ENCODE measurements at places on chromosomes 16 and 17.

- DNase-seq: no peak
Observed at GRCh38 chr17:998111-998510, 1.2 kb downstream of the TIMM22 start.

DNA sequence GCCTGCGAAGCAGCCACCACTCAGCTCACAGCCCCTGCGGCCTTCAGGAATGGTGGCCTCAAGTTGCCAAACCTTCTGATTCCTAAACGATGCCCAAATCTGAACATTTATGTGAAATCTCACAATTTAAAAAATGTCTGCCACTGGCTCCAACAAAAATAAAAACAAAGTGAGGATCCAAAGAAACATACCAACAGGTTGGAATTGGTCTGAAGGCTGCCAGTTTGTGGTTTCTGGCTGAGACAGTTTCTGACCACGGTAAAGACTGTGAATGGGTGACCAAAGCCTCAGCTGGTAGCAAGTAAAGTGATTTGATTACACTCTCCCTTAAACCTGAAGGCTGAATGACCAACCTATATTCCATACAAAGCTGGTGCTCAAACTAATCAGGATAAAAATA is 24.9 kb downstream of the LITAFD start:
- DNase-seq: no peak

DNA sequence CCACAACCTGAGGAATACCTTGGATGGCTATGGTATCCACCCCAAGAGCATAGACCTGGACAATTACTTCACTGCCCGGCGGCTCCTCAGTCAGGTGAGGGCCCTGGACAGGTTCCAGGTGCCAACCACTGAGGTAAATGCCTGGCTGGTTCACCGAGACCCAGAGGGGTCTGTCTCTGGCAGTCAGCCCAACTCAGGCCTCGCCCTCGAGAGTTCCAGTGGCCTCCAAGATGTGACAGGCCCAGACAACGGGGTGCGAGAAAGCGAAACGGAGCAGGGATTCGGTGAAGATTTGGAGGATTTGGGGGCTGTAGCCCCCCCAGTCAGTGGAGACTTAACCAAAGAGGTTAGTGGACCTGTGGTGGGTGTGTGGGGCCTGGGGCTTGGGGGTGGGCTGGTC is 3.1 kb downstream of the NFE2L1 start:
- DNase-seq: no peak

DNA sequence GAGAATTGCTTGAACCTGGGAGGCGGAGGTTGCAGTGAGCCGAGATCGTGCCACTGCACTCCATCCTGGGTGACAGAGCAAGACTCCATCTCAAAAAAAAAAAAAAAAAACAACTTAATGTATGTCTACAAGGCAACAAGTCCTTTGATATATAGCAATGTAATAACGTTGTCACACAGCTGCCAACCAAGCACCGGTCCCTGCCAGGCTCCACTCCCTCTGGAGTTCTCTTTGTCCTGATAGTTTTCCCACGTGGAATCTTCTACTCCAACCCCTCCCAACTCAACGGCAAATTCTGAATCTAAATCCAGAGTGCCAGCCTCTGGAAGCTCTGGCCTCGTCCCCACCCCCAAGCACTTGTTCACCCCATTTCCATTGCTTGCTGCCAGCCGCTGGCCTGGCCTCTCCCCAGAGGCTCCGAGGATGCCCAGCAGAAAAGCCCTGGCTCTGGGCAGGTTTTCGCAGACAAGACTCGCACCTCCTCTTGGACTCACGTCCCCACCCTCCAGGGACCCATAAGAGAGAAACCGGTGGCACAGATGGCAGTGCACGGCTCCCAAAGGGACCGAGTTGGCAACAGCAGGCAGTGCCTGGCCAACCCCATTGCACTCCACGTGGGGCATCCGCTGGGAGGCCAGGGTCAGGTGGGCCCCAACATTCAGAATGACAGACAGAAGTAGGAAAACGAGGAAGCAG is 15.9 kb upstream of the CBX2 start:
- DNase-seq: no peak

DNA sequence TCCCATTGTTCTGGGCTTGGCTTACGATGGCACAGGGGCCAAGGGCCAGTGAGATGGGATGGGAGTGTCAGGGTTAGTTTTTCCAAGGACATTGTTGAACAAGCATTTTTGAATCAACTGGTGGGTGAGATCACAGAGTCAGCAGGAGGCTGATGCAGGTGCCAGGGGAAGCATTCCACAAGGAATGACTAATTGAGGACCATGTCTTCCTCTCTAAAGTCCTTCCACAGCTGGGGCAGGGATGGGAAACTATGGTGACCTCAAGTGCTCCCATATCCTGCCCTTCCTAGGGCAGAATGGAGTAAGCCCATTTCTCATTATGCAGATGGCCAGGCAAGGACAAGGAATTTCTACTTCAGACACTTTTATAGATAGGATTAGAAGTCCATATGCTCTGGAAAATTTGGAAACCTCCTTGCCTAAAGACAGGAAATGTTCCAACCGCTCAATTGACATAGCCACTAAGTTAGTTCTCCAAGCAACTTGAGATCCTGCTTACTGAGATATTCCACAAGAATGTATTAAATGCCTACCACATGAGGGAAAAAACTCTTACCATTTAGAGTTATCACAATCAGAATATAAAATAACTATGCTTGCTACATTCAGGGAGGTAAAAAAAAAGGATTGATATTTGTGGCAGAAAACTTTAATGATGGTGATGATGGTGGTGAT is 21.2 kb upstream of the ENGASE start:
- no peak for DNase-seq

DNA sequence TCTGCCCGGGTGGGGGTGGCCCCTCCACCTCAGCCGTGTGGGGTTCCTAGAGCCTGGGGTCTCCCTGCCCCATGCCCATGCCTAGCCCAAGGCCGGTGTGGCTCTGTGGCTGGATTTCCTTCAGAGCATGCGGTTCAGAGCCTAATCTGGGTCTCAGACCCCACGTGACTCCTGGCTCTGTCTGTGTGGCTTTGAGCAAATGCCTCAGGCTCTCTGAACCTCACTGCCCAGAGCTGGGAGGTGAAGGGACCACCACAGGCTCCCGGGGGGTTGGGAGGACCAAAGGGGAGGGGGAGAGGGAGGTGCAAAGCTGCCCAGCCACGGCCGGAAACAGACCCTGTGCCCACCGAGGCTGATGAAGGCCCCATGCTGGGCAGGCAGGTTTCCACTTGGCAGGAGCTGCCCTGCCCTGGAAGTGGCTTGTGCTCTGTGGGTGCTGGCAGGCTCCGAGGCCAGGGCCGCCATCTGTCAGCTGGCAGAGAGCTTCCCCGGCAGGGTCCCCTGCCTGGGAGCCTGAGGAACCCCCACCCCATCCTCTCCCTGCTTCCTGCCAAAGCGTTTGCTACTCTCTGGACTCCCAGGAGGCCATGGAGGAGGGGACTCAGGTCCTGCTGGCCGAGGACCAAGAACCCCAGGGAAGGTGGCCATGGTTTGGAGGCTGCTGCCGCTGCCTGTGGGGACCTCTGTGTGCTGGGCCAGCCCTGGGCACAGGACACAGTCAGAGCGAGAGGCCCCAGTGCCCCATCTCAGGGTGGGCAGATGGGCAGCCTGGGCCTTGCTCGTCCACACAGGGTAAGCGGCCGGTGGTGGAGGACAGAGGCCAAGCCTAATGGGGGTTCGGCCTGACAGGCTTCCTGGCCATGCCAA is 4.0 kb downstream of the CDH15 start:
- DNase-seq: no peak

GRCh38 chr17:72273289-72274056 is 152.7 kb downstream of the SOX9 start:
- DNase-seq: no peak

GRCh38 chr16:55713103-55713502 is 57.3 kb downstream of the SLC6A2 start:
- DNase-seq: no peak

All from stimulated activated CD8-positive, alpha-beta memory T cell treated with anti-CD3 and anti-CD28 coated beads, Interleukin-7, amount 100 ng/mL, for 48 hours (primary cell).